Kasumi-1 (cell line): ENCODE measurements at places on chromosomes 2 and 18.
A peak's percentile ranks its signal among the peaks of the same experiment; 100 is the strongest.

DNA sequence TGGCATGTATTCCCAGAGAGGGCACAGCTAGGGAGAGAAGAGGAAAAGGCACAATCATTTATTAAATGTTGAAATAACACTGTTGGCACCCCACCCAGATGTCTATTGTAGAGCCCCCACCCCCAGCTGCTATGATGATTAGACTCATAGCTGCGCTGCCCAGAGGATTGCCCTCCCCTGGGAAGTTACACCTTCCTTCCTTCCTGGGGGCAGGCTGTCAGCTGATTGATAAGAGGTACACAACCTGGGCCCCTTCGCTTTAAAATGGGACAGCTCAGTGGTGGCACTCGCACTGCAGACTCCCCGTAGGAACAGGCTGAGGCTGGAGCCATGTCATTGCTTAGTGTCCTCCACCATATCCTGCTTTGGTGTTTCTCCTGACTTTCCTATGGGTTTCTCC is 18.1 kb downstream of the TEX51 start:
- no peak for DNase-seq

DNA sequence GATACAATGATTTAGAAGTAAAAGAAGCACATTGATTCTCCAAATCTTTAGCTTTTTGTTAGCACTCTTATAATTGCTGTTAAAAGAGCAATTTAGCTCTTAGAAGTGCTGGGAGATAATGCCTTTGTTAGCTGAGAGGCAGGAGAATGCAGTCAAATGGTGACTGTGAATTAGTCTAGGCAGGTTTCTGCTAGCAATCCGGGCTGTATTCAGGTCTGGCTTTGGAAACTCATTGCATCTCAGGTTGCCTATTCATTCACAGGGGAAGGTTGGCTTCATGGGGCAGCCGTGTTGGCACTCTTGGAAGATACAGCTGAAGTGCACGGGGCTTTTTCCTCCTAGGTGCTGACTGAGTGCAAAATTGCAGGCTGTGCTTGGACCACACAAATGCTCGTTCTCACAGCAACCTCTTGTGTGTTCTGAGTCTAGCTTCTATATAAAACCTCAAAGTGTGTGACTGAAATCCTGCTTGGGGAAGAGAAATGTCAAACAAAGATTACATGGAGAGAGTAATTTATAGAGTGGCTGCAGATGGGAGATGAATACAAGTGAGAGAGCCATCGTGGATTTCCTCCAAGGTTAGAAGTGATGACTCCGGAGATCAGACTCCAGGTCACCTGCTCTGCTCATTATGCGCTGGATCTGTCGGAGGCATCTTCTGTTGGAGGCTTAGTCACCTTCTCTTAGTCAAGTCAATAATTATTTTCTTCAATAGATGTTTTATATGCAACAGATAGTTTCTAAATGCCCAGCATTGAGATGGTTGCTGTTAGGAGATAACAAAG is 167.8 kb downstream of the PMAIP1 start:
- DNase-seq = no peak

DNA sequence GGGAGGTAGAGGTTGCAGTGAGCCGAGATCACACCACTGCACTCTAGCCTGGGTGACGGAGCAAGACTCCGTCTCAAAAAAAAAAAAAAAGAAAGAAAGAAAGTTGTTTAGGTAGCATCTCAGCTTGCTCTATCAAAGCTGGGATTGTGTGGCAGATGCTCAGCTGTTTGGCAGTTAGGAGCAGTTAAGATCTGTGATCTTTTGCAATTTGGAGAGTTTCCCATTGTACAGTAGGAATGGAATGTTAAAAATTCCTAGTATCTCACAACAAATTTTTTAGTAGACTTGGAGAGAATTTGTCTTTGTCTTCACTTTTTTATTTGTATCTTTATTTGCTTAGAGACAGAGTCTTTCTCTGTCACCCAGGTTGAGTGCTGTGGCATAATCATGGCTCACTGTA is 122.9 kb upstream of the UNC80 start:
- no peak for DNase-seq

GRCh38 chr2:31729442-31730092 is 148.8 kb upstream of the SRD5A2 start:
- DNase-seq = peak; percentile 29

- peak; percentile 29 for DNase-seq
Observed at GRCh38 chr2:96116879-96117533, 635 bp upstream of the ADRA2B start.

GRCh38 chr18:32251466-32251865 is 61.6 kb downstream of the MEP1B start:
- no peak for DNase-seq

- no peak for DNase-seq
Observed at GRCh38 chr2:72112401-72112800, 35.3 kb downstream of the CYP26B1 start.

DNA sequence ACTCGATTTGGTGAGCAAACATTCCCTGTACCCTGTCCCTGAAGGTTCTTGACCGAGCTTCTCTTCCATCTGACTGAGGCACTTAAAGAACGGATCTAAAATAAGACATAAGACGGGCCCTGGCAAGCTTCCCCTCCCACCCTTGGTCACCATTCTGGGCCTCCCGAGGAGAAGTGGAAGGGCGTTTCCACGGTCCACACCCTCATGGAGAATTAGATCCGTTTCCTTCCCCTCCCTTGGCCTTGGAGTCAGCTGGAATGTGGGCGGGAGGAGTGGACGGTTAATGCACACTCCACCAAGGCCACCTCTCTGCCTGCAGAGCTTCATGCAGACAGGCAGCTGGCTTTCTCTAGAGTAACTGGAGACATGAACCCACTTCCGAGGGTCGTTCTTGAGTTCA is 257.3 kb upstream of the APCDD1 start:
- no peak for DNase-seq

DNA sequence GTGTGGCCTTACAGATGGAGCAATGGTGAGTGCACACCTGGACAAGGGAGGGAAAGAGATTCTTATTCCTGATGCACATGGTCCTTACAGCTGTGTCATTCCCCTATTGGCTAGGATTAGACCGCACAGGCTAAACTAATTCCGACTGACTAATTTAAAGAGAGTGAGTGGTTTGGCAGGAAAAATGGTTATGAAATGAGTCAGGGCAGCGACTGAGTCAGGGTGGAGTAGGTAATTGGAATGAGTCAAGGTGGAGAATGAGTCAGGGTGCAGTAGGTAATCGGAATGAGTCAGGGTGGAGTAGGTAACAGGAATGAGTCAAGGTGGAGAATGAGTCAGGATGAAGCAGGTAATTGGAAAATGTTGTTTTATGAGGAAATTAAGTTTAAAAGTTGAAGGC is 1353.7 kb upstream of the LRRTM1 start:
- no peak for DNase-seq

DNA sequence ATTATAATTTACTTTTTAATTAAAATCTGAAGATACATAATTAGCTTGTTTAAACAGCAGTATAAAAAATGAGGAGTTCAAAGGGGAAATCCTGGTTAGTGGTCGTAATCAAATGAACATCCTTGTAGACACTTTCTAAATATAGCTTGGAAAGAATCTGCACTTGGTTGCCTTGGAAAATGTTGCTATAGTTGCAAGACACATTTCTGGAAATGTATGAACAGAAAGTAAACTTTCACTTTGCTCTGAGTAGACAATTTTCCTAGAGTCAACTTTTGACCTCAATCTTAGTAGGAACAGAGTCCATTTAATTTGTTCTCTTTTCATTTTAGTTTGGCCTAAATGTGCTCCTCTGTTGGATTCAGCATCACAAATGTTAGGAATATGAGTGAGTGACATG is 38.3 kb downstream of the GCA start:
- no peak for DNase-seq
